ENCODE measurements at places on chromosomes 2 and 18.

DNA sequence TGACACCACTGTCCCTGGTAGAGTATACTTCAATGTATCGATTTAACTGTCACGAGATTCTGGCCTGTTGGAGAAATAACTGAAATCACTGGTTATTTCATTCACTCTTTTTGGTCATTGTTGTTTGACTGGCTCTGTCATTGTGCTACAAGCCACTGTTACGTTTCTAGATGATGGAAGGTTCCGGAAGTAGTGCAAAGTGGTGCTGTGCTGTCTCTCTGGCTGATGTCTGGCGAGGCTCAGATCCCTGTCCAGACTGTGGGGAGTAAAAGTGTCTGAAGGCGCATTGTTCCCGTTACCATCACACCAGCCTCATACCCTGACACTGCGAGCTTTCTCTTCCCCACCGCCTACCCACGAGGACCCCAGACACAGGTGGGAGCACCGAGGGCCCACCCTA lies 11.7 kb downstream of the CNDP1 start:
- no peak for DNase-seq

GRCh38 chr18:76374330-76375281 lies 120.4 kb downstream of the ZNF516 start:
- DNase-seq, result no peak

GRCh38 chr2:148282201-148282600 lies 261.3 kb downstream of the MBD5 start:
- no peak for DNase-seq

- no peak for DNase-seq
Observed at GRCh38 chr18:9135081-9135911, 1.3 kb upstream of the ANKRD12 start.

- DNase-seq, result no peak
Observed at GRCh38 chr2:211900518-211900917, 638.1 kb downstream of the ERBB4 start.

- no peak for DNase-seq
Observed at GRCh38 chr2:127508631-127509034, 17.7 kb downstream of the IWS1 start.

DNA sequence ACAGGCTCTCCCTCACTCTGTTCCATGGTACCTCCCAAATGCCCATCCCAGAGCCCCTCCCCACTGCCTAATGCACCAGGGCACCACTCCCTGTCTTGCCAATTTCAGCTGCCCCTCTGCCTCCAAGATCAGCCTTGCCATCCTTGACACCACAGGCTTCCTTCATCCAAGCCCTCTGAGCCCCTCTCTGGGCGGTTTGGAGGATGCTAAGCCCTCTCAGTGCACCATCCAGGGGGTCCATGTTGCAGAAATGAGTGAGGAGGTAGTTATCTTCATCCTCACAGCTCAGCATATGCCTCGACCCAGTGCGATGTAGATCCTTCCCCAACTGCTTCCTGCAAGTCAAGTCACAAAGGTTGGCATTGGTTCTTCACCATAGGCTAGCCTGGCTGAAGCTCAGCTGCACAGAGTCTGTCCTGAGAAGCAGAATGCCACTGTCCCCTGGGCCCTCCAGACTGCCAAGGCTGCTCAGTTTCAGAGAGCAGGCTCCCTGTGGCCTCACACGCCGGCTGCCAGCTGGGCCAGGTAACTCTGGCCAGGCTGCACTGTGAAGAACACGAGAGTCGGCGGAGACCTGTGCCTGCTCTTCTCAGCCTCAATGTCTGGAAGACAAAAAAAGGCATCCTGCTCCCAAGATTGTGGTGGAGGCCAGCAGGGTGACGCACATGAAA lies 9.9 kb upstream of the MAP3K2 start:
- DNase-seq, result no peak

GRCh38 chr2:220076734-220077133 lies 449.3 kb downstream of the SLC4A3 start:
- no peak for DNase-seq

DNA sequence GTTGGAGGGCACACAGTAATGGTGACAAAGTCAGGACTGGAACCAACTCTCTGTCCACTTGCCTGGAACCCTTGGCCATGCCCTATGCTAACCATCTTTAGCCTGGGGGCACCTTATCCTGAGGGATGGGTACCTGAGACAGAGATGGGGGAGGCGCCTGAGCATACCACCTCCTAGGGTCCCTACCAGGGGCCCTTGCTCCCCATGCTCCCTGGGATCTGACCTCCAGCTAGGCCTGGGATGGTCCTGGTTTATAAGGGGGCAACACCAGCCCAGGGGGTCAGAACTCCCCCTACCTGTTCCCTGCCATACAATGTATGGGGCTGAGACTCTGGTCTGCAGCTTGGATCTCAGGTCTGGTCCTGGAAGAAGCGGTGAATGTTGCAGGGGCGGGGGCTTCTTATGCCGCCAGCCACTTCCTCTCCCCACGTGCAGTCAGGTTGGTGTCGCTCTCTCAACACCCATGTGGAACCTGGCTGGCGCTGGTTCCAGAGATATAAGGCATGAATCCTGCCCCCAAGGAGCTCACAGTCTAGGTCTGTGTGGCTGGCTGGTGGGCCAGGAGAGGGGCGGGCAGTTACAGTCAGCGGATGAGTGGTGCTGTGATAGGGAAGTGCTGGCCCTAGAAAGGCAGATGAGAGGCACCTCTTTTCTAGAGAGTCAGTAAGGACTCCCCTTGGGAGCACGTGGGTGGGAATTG lies 3.8 kb upstream of the TOGARAM2 start:
- no peak for DNase-seq

DNA sequence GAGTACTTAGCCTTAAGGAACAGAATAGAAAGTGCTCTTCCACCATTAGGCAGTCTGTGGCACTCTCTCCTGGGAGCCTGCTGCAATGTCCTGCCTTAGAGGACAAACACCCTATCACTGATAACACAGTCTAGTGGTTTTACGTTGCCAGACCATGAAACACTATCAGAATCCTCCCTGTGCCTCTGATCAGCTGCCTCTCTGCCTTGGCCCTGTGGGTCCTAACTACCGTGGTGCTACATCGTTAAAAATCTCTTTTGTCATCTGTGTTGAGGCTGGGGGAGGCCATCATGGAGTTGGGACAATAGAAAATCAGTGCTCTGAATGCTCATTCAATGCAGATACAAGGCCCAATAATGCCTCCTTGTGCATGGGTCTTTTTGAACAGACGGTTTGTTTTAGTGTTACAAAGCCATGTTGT lies 11.9 kb upstream of the APCDD1 start:
- no peak for DNase-seq

DNA sequence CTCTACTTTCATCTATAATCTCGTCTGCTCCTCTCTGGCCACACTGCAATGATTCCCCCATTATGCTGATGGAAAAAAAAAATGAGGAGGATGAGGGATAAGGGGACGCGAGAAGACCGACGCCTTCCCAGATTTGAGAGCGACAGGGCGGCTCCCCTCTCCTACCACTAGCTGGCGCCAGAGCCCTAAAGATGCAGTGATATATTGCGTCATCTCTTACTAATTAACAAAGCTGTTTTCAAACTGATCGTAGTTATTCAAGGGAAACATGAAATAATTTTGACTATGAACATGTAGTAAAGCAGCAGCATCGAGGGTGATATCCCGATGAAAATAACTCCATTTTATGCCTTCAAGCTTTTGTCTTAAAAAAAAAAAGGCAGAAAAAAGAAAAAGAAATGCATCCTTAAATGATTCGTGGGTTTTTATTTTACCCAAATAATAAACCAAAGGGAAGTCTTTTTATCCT lies 48.0 kb upstream of the HNRNPA3 start:
- DNase-seq, result peak; percentile 89

DNA sequence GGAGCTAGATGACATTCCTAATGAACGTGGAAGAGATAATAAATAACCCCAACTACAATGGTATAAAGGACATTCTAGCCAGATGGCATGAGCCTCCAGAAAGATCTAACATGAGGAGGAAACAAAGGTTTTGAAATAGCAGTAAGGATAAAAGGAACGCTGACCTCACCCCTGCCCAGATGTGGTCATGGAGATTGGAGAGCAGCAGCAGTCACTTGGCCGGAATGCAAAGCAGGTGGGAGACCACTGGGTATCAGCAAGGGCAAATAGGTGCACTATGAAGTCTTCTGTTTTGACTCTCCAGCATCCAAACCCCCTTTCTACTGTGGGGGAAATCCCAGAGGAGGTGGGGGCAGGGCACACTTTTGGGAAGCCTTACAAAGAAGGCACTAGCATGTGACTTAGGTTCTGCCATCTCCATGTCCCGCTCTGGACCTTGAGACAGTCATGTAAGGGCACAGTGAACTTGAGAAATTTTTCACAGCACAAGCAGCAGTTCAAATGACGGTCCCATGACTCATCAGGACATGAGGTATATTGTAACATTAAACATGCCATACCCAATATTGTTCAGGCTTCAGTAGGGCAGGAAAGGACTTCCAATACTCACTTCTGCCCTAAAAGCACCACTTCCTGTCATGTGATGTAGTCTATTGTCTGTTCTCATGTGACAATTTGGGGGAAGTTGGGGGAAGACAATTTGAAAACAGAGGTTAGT lies 55.2 kb downstream of the METTL4 start:
- DNase-seq, result no peak

- no peak for DNase-seq
Observed at GRCh38 chr2:170456914-170457313, 258.2 kb upstream of the SP5 start.
